Cerebellar nuclear complex (tissue), 1 donor: ENCODE measurements at places on chromosomes 16 and 17.

DNA sequence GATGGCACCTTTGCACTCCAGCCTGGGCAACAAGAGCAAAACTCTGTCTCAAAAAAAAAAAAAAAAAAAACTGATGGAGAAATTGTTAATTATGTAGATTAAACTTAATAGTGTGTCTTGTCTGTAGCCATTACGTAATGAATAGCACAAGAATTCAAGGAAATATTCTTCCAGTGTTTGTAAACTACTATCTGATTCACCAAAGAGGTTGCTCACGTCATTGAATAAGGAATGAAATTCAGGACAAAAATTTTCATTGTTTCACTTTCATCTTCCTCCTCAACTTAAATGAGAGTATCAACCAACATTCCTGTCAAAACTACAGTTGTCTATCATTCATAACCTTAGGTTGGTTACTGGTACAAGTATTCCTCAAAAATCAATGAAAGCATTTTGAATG, 30.7 kb upstream of the MYO18A start:
- DNase-seq: no peak

GRCh38 chr16:4847774-4848587, 700 bp downstream of the UBN1 start:
- DNase-seq: no peak

DNA sequence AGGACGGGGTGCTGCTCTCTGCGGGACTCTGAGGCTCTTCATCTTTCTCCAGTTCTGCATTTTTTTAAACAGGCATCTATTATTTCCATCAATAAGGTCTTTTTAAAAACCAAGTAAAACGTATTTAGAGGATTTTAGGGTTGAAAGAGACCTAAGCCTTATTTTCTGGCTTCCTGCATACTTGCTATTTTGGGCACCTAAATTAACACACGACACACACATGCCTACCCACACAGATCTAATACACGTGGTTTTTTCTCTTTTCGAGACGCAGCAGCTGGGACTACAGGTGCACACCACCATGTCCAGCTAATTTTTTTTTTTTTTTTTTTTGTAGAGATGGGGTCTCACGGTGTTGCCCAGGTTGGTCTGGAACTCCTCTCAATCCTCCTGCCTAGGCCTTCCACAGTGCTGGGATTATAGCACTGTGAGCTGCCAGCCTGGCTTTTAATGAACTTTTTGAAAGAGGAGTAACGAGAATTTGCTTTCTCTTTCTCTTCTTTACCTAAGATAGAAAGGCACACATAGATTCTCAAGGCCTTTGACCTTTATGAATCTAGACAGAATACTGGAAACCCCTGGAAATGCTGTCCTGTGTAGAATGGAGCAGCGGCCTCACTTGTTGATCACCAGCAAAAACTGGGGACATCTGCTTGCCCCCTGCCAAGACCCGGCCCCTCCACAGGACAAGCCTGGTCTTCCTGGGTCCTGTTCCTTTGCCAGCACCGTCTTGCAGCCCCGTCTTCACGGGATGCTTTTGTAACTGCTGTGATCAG, 13.8 kb downstream of the DNAAF8 start:
- DNase-seq: no peak

DNA sequence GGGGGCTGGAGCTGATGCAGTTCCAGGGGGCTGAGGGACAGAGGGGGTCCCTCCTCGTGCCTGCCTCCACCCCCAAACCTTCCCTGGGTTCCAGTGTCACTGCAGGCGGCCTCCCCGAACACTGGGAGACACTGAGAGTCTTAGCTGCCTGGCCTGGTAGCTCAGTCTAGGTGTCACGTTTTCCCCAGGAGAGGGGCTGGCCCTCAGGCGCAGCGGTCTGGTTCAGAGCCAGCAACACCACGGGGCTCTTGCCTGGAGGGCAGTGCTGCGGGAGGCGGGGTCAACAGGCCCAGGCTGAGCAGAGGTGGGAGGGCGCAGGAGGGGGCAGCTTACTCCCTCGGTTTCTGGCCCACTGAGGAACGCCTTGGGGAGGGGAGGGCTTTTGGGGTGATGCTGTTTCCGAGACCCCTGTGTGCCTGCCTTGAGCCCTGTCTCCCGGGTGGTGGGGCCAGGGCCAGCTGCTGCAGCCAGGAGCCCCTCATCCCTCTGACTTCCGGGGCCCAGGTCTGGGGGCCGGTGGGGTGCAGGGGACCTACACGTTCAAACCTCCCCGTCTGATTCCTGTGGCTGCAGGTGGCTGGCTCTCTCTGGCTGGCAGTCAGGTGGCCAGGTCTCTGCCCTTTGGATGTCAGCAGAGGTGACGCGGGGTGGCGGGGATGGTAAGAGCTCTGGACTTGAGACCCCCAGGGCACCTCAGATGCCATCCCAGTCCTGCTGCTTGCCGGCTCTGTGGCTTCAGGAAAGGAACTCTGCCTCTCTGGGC, 89.3 kb upstream of the GSE1 start:
- DNase-seq: no peak

DNA sequence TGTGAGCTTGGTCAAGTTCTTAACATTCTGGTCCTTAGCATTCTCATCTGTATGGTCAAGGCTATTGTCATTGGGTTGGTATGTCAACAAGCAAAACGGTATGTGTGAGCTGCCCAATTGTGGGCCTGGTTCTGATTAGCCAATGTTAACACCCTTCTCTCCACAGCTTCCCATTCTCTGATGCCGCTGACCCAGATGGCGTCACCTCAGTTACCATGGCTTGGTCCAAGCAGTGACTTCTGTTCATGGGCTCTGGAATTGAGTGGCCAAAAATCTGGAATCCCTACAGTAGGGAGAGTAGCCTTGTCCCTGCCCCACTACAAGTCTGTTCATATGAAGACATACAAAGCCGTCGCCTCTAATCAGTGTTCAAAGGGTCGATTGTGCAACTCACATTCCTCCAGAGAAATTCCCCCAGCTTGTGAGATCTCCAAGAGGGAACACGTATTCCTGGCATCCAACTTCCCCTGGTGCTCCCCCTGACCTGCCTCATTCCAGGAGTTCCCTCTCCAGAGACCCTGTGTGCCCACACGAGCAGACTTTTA, 15.8 kb downstream of the TMEM98 start:
- no peak for DNase-seq

DNA sequence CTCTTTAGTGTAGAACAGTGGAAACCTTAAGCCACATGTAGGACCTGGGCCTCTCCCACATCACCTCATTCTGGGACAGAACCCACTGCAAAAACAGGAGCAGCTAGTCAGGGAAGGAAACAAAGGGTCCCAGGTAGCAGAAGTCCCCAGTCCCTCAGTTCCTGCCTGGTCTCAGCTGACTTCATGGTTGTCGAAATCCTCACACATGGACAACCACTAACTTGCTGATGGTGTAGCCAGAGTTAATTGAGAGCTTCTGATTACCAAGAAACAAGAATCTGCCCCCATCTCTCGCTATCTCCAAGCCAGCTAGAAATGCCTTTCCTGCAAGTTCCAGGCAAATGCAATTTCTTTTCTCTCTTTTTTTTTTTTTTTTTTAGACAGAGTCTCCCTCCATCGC, 3.6 kb upstream of the ARL5C start:
- DNase-seq: no peak

DNA sequence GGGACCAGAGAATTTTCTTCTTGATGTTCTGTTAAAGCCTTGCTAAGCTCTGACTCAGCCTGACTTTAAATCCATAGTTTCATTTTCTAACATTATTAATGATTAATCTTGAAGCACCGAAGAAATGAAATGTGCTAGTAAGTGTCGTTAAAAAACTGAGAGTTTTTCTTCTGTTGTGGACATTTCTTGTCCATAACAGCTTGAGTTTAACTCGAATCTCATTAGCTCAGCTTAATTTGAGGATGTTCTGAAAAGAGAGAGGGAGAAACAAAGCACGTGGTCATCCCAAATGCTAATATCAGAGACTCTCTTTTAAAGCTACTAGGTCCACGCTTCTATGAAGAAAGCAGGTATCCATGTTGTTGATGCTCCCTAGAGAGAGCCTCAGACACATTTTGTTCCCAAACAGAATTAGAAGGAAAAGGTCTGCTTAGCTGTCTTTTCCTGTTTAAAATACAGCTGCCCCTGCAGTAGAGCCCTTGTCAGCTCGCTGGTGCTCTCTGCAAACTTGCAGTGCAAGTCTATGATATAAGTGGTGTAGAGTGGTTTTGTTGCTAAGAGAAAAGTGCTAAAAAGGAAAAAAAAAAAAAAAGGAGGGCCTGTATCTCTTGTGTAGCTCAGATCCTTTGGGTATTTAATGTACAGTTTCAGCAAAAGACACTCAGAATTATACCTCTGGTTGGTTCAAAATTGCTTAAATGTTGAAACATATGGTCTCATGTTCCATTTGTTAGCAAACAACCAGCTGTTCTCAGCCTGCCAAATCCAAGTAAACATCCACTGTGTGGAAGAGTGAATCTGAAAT, 191.1 kb upstream of the TBX2 start:
- DNase-seq: no peak

- no peak for DNase-seq
Measured at GRCh38 chr17:62033317-62033716, 31.8 kb downstream of the MED13 start.

DNA sequence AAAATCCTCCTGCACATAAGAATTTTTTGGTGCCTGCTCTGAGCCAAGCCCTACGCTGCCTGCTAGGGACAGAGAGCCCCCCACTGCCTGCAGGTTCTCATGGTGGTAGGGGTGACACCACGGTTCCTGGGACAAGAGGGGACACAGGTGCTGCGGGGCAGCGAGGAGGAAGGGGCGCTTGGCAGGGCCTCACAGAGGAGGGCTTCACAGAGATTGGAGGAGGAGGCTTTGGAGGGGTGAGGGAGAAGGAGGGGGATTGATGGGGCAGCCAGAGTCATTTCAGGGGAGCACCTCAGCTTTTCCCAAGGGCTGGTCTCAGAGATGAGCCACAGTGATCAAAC, 29.8 kb upstream of the GSG1L start:
- DNase-seq: no peak

DNA sequence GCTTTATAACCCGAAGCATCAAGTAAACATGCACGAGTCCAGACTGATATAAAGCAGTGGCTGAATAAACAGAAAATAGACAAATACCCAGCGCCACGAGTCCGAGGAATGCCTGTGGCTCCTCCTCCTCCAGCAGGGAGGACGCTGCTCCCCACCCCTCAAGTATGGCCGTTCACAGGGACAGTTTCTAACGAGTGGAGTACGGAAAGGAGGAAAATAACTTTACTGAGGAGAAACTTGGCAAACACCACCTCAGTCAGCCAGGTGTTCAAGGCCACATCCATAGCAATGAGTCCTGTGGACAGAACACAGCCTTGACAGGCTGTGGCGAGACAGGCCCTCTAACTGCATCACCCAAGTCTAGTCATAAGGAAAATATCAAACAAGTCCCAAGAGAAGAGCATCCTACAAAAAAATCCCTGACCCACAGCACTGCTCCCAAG, 9.2 kb downstream of the ZDHHC7 start:
- DNase-seq: no peak

DNA sequence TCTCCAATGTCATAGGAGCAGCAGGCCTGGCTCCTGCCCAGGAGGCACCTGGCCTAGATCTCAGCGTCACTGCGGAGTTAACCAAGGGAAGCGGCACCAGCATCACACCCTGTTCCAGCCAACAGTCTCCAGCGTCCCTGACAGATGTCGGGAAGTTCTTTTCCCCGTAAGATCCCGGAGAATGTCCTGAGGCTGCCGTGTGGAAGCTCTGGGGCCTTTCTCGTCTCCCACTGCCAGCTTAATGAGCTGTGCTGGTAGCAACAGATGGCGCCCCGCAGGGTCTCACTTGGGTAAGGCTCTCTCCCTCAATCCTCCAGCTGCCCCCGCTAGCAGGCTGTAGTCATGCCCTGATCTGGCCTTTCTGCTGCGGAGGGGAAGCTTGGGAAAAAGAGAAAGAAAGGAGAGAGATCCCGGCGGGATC, 57.5 kb downstream of the MARCHF10 start:
- peak; percentile 62 for DNase-seq

- DNase-seq: no peak
Measured at GRCh38 chr16:47511882-47512281, 50.8 kb downstream of the PHKB start.

GRCh38 chr17:27585153-27585681, 45.8 kb upstream of the LGALS9 start:
- no peak for DNase-seq

- DNase-seq: no peak
Measured at GRCh38 chr16:62089715-62090114, 53.5 kb upstream of the CDH8 start.

GRCh38 chr17:69015631-69016030, 45.1 kb downstream of the ABCA9 start:
- no peak for DNase-seq

GRCh38 chr16:30921748-30922419, 1.5 kb upstream of the FBXL19 start:
- peak; percentile 41 for DNase-seq

DNA sequence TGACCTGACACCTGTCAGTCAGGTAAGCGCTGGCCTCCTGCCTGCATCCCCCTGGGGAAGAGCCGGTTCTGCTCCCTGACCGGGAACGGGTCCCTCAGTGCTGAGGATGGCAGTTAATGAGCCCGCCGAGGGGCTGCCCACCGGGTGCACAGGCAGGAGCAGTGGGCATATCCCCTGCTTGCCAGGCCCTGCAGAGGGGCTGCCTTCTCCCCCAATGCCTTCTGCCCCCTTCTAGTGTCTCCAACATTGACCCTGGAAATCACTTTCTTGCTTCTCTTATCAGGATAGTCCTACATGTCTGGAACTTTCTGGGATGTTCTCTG, 388.5 kb downstream of the SEC14L1 start:
- no peak for DNase-seq

DNA sequence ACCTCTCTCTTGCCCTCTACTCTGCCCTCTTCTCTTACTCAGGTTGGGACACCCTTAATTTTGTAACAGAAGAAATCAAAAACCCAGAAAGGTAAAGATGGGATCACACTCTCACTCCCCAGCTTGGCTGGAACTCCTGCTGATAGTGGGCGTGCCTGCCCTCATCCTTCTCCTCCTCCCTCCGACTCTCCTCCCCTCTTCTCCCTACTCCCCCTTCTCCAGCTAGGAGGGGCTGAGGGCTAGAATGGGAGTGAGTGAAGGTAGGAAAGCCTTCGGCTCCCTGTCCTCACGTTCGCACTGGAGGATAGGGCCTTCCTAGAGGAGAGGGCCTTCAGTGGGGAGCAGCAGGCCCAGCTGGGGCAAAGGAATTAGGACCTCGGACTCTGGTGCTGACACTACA, 20.3 kb downstream of the SLC7A6OS start:
- DNase-seq: no peak

DNA sequence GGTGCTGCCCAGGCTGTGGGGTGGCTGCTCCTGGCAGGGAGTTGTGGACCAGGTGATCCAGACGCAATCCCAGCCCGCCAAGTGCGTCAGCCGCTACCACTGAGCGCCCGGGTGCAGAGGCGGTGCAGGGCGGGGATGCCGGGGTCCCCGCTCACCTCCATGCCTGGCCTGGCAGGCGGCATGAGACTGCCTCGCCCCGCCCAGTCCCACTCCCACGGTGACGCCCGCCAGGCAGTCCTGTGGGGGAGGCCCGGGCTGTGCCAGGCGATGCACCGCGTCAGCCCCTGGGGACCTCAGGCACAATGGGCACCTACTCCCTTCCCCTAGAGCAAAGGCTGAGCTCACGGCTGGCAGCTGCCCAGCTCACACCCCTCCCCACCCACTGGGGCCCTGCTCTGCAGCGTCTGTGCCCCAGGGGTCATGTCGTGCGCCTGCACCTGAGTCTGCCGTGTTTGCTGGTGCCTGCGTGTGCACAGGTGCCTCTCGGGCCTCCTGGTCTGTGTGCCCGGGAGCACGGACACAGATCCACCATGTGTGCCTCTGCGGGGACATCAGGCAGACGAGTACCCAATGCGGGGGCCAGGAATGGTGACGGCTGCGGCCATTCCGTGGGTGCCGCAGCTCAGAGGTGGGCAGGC, 5.3 kb downstream of the RPUSD1 start:
- DNase-seq: no peak

GRCh38 chr17:75105126-75106080, 4.4 kb upstream of the ARMC7 start:
- peak; percentile 73 for DNase-seq
